Activated CD4-positive, alpha-beta memory T cell treated with anti-CD3 and anti-CD28 coated beads, Interleukin-2, amount 10 ng/mL, durations not matched to agents 7 days and 5 days (primary cell): ENCODE measurements at places on chromosomes 12 and 14.

- DNase-seq: no peak
Observed at GRCh38 chr12:96247563-96247962, 53.4 kb downstream of the ELK3 start.

GRCh38 chr14:58822856-58823255 lies 185.1 kb downstream of the DACT1 start:
- DNase-seq: no peak

DNA sequence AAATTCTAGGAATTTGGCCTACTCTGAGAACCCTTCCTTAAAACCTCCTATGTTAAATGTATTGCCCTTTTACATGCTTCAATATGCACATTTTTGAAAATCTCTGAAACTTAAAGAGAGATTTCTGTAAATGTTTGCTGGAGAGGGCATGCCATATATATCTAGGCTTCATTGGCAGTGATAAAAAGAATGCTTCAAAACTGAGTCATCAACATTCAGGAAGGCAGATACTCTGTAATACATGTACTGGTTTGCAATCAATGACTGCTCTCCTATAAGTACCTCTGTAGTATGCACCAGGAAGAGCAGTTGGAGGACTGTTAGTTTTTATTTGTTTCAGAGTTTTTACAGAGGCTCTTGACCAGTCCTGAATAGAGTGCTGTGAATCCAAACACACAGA lies 739.9 kb downstream of the SLC16A7 start:
- no peak for DNase-seq

GRCh38 chr12:26523708-26524150 lies 309.3 kb downstream of the ITPR2 start:
- DNase-seq: no peak

- peak; percentile 43 for DNase-seq
Observed at GRCh38 chr12:89016970-89017778, 335.1 kb downstream of the DUSP6 start.

- peak; percentile 11 for DNase-seq
Observed at GRCh38 chr12:52525661-52526499, 5.7 kb upstream of the KRT5 start.

DNA sequence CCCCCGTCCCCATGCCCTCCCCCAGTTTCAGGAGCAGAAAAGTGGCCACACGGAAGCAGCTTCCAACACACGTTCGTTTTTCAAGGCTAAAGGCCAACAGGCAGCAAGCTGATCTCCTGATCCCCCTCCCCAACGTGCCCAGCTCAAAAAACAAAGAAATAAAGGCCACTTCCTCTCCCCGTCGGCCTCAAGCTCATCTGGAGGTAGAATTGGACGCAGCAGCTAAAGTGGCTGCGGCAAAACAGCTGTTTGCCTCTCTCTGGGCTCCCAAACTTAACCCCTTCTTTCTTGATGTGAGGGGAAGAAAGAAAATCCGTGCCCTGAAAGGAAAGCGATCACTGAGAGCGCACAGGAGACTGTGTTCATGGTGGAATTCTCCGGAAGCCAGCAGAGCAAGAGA lies 66.3 kb downstream of the SCARB1 start:
- DNase-seq: no peak

DNA sequence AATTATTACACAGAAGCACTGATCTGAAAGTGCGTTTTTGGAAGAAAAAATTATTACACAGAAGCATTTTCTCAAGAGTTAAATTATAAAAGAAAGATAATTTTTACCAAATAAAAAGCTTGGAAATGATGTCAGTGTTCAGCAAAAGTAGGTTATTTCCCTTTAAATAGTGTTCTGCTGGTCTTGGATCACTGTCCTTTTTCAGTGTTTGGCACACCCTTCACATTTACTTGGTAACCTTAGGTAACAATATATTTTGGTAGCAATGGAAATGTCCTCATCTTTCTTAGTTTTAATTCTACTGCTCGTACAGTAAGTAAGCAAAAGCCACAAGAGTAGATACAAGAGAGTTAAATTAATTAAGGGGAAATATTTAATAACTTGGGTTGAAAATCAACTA lies 40.3 kb downstream of the FERMT2 start:
- no peak for DNase-seq

DNA sequence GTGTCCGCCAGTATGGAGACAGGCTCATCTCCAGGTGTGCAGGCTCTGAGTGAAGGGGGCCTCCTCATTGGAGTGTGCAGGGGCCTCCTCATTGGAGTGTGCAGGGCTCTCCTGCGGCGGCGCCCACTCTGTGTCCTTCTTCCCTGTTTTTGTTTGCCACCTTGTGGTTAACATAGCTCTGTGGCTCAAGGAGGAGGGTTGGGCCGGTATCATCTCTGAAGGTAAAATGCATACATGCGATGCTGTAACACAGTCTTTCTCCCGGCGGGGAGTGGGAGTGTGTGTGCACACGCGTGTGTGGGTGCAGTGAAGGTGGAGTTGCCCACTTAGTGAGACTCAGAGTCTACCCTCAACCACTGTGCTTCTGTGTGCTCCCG lies 429.4 kb downstream of the ZFP36L1 start:
- no peak for DNase-seq

DNA sequence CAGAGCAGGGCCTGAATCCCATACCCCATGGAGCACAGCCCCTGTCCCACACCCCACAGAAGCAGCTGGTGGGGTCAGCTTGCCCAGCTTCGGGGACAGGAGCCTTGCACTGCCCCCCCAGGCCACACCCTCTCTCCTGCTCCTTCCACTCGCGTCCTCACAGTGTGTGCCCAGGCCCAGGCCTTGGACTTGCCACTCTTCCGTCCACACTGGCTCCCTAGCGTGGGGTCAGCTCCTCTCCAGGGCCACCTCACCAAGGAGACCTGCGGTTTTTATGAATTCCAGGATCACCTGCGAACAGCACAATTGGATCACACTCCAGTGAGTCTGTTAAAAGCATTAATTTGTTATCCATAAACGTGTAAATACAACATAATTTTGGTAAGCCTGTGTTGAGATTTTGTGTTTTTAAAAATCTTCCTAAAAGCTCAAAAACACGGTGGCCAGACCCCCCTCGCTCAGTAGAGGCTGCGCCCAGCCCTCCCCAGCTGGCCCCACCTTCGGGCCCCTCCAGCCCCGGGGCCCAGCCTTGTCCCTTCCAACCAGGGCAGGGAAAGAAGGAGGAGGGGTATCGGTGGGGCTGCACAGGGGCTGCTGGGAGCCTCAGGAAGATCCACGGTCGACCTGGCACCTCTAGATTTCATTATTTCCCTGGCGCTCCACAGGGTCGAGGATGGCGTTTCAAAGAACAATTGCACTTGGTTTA lies 12.0 kb downstream of the GALNT9 start:
- DNase-seq: no peak

DNA sequence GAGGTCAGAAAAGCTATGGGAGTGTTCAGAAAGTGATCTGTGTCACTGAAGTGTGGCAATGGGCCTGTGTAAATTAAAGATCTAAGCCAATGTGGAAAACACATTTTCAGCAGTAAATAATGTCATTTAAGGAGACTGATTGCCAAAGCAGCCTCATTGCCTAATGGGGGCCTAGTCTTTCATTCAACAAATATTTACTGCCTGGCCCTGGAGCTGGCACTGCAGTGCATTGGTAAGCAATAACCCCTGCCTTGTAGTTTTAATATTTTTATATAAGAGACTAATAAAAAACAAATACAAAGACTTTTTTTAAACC lies 326.6 kb downstream of the BTG1 start:
- DNase-seq: no peak

- DNase-seq: no peak
Observed at GRCh38 chr12:5720381-5721005, 224.6 kb downstream of the ANO2 start.

GRCh38 chr12:85424581-85425348 lies 144.7 kb downstream of the ALX1 start:
- DNase-seq: no peak

GRCh38 chr14:90491911-90492531 lies 95.2 kb downstream of the CALM1 start:
- DNase-seq: peak; percentile 7

DNA sequence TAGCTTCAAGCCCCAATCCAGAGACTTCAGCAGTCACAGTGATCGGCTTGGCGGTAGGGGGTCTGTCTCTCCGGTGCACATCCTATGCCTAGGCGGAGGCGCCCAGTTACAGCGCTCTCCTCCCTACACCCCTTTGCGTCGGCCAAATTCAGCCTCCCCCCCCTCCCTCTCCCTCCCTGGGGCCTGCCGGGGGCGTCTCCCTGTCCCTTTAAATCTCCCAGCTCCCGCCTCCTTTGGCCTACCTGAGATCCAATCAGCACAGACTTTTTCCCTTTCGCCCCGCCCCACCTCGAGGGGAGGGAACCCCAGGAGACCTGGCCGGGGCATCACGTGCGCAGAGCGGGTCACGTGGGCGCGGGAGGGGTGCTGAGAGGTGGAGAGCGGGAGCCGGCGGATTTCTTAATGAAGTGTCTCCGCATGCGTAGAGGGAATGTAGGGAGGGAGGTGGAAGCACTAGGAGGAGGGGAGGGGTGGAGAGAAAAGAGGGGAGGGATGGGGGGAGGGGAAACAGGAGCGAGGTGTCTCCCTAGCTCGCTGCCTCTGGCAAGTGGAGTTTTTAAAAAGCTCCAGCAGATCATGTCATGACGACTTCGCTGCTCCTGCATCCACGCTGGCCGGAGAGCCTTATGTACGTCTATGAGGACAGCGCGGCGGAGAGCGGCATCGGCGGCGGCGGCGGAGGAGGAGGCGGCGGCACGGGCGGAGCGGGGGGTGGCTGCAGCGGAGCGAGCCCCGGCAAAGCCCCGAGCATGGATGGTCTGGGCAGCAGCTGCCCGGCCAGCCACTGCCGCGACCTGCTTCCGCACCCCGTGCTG lies at the start of gene HOXC13:
Gene HOXC13, plus strand, starts transcription at position 506 of the 815 bp plus-strand sequence. Its CDS starts 76 bp downstream, at position 582.
- DNase-seq: no peak

- no peak for DNase-seq
Observed at GRCh38 chr12:54565310-54565985, 16.0 kb downstream of the PDE1B start.

DNA sequence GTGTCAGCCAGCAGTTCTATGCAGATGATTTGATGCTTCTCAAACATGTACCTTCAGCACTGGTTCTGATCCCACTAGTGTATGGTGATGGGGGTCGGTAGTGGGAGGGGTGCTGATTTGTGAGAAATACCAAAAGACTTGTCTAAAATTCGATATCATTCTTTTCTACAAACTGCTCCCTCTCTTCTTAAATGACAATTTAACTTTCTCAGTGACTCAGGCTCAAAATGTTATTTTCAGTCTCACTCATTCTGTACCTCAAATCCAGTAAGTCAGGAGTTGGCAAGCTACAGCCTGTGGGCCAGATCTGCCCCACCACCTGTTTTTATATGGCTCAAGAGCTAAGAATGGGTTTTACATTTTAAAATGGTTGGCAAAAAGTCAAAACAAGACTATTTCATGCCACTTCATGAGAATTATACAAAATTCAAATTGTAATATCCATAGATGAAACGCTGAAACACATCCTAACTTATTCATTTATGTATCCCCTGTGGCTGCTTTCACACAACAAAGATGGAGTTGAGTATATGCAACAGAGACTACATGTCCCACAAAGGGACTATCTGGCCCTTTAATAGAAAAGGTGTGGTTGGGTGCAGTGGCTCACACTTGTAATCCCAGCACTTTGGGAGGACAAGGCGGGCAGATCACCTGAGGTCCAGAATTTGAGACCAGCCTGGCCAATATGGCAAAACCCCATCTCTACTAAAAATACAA lies 6.6 kb upstream of the NOP2 start:
- DNase-seq: no peak

DNA sequence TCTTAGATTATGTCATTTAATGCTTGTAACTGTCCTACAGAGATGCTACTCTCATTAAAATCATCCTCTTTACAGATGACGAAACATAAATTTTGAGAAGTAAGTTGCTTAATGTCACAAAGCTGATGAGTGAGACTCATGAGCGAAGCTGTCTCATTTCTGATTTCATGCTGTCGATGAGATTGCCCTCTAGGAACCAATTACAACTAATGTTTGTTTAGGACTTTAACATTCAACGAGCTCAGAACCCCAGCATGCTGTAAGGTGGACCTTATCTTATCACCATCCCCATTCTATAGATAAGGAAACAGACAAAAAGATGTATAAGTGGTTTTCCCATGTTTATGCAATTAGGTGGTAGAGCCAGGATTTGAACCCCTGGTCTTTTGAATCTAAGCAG lies 23.1 kb downstream of the BHLHE41 start:
- no peak for DNase-seq

- no peak for DNase-seq
Observed at GRCh38 chr14:68266998-68267397, 447.4 kb downstream of the RAD51B start.
